ENCODE measurements at places on chromosomes 11 and 22.

DNA sequence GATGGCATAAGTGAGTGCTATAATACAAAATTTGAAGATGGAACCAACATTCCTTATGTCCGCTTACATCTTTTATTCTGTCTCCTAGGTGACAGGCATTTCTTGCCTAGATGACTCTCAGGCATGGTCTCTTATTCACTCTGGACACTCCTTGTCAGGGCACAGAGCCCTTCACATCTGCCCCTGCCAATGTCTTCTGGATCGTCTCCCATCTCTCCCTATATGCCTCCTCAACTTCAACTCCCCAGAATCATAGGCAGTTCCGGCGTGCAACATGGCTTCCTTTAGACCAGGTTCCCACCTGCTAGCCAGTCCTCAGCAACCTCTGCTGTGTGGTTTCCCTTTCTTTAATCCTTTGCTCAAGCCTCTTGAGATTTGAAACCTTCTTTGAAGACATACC lies 300.9 kb downstream of the TENM4 start:
- DNase-seq: no peak

DNA sequence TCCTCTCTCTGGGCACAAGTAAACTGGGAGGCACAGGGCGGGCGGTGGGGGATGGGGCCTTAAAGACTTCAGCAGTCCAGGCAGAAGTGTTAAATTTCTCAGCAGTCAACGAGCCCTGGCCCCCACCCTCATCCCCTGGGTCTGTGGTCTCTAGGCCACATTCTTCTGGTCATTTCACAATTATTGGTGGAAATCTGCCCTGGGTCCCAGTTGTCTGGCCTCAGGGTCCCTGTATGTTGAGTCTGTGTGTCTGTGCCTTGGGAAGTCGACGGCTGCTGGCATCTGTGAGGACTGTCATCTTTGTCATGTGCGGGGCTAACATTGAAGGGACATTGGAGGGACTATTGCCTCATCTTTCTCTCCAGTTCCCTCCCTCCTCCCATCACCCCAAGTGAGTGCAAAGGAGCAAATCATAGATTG lies 1.7 kb downstream of the TSPAN18 start:
- DNase-seq: no peak

GRCh38 chr11:72712168-72712751 lies 38.0 kb upstream of the PDE2A start:
- DNase-seq: no peak

- DNase-seq: peak; percentile 1
These were observed 657 bp downstream of the IGHMBP2 start for GRCh38 chr11:68904248-68904847.

DNA sequence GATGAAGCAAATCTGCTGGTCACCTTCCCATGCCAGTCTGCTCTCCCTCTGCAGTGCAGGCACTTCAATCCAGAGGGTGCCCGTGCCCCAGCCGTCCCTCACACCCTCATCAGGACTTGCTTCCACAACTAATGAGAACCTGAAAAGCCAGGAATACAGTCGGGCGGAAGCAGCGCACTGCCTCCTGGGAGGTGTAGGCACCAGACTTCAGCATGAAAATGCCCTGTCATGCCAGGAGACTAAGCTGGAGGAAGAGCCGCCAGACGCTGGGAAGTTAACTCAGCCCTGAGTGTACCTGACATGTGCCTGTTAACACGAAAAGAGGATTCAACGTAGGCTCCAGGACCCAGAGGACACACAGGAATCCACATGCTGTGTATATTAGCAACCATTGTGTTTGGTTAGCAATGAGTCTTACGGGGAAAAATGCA lies 40.1 kb upstream of the FLI1 start:
- no peak for DNase-seq

DNA sequence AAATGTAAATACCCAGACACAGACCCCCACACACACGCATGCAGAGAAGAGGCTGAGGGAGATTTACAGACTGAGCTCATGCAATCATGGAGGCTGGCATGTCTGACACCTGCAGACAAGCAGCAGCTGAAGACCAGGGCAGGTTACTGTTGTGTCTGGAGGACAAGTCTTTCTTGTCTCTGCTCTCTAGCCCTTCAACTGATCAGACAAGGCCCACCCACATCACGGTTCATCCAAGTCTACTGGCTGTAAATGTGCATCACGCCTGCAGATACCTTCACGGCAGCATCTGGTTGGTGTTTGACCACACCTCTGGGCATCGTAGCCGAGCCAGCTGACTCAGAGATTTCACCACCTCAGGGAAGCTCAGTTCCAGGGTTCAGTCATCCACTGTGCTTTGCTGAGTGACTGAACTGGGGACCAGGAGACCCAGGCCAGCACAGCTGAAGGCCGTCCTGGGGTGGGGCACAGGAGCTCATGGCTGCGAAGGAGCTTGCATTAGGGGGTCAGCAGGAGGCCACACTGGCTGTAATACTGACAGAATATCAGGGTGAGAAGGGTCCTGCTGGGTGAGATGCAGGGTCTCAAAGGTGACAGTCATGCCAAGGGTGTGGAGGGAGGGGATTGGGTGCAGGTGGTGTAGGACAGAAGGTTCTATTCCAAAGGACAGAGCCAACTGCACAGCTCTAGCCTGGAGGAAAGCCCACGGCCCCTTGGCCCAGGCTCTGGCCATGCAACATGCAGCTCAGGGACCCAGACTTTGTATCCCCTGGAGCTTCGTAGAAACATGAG lies 304.9 kb downstream of the BRD1 start:
- DNase-seq: no peak

DNA sequence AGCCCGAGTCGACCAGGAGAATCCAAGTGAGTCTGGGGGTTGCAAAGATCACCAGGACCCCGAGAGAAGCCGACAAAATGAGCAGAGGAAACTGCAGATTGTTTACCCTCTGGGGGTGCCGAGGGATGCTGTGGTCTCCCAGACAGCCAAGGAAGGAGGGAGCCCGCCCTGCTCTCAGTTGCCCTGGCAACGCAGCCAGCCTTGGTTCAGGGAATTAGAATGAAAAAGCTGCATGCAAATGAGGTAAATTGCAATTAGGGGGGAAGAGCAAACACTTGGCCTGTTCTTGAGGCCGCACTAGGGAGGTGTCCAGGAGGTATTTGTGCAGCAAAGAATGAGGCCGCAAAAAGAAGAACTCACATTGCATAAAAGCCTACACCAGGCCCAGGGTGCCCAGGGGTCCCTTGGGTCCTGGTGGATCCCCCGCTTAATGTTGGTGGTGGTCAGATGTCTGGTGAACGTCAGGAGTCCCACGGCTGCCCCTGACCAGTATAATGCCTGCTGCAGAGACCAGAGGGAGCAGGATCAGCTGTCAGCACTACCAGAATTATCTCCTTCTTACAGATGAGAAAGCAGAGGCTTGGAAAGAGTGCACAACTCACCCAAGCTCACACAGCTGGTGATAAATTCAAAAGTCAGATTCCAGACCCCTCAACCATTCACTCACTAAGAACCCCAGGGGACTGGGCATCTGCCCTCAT lies 40.3 kb upstream of the ATXN10 start:
- DNase-seq: no peak

Measured in stimulated activated CD8-positive, alpha-beta memory T cell treated with anti-CD3 and anti-CD28 coated beads, Interleukin-2, amount 100 ng/mL, for 1 hour (primary cell).